Psoas muscle (tissue), 8 donors: ENCODE measurements at places on chromosomes 16 and 17.

DNA sequence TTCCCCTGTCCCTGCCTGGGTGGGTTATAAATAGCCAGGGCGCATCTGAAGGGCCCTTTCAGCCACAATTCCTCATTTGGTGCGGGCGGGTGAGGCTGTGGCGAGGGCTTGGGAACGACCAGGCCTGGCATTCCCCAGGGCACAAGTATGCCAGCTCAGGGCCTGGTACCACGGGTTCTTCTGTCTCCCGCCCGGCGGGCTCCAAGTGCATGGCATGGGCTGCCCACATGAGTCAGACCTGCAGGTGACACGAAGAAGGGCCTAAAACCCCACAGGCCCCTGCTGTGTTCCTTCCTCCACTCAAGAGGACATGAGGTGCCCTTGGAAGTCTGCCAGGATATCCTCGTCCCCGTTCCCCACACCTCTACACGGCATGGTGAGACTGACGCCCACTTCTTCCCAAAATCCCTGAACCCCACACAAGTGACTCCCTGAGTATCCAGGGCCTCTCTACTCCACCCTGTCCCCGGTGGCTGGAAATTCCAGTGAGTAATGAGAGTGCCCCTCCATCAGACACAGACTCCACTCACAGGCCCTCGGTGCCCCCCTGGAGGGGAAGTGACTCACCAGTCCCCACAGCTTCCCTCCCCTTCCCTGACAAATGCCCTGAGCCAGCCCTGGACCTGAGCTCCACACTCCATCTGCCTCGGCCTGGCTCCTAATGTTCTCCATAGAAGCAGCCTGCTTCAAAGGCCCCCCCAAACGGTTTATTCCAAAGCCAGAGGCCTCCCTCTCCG, 68.8 kb downstream of the ABR start:
- DNase-seq: peak; percentile 75

- no peak for DNase-seq
Observed at GRCh38 chr17:48545539-48545938, 630 bp upstream of the HOXB2 start.

DNA sequence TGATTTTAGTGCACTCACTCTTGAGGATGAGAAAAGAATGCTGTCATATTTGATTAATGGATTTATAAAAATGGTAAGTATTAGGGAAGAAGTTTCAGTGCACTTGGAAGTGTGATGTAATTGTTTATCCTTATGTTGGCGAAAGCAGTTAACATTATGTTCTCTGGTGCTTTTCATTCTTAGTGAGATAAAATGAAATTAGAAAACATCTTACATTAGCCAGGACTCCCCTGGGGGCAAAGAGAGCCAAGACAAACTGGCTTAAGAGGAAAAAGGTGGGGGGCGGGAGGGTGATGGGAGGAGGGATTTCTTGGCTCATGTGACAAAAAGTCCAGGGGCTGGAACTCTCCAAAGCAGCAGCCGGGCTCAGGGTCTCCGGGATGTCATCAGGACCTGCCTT, 73.2 kb downstream of the KNOP1 start:
- DNase-seq: peak; percentile 56

- DNase-seq: no peak
Observed at GRCh38 chr17:35768797-35769196, 8.1 kb downstream of the C17orf50 start.

GRCh38 chr17:76635039-76635438, 8.5 kb downstream of the ST6GALNAC1 start:
- DNase-seq: no peak

DNA sequence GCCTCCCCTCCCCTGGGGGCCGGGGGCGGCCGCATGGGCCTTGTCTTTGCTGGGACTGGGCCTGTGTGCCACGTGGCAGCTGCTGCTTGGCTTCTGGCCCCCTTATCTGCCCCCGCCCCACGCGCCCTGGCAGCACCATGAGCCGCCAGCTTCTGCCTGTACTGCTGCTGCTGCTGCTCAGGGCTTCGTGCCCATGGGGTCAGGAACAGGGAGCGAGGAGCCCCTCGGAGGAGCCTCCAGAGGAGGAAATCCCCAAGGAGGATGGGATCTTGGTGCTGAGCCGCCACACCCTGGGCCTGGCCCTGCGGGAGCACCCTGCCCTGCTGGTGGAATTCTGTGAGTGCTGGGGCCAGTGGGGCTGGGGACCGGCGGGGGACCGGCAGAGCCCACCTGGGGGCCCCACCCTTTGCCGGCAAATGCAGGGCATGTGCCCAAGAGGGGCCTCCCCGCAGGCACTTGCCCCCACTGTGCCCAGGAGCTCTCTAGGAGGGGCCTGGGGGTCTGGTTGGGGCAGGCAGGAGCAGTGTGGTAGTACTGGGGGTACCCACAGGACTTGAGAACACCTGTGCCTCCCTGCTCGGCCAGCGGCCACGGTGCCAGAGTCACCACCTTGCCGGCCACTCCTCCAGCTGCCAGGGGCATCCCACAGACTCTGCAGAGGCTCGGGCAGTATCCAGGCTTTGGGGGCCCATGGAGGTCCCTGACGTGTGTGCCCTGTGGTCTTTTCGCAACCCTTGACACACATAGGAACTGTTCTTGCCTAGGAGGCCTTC, at the start of gene PDIA2:
Gene PDIA2 (plus strand): TSS at position 132 of the 773 bp plus-strand sequence. CDS start 6 bp downstream, at position 138.
- DNase-seq: no peak

GRCh38 chr17:31579265-31579664, 187.8 kb downstream of the RAB11FIP4 start:
- no peak for DNase-seq

- DNase-seq: peak; percentile 74
Observed at GRCh38 chr17:42325026-42325425, 36.7 kb downstream of the STAT5A start.

DNA sequence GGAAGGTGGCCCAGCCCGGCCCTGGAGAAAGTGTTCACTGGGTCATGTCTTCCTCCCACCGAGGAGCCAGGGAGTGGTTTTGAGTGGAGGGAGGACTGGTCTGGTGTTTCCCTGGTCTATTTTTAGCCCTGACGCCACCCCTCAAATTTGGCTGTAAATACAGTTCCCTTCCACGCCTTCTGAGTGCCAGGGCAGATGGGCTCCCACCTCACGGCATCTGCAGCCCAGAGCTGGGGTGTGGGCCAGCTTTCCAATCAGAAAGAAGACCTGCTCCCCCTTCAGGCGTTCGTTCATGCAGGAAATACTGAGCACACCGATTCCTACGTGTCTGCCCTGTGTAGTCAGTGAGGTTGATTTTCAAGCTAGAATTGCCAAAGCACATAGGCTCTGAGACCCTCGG, 53.7 kb downstream of the SNX20 start:
- peak; percentile 38 for DNase-seq

DNA sequence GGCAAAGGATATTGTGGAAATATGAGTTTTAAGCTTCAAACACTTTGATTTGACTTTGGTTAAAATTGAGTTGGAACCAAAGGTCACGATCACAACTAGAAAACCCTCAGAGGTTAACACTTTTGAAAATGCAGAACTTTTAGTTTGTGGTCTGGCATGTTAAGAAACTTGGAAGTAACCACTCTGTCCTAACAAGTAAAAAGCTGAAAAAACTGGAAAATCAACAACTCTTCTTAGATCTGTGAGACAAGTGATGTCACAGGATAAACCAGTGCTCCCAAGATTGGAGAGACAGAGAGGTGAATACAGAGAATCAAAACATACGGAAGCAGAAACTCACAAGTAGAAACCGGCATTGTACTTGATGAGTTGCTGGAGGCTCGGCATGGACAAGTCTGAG, 17.4 kb downstream of the MFSD6L start:
- DNase-seq: no peak

GRCh38 chr16:75066861-75067447, 49.6 kb downstream of the LDHD start:
- no peak for DNase-seq
